ENCODE measurements at places on chromosomes 1 and 21.

GRCh38 chr1:21531241-21531640, 22.0 kb downstream of the ALPL start:
- DNase-seq, result no peak

DNA sequence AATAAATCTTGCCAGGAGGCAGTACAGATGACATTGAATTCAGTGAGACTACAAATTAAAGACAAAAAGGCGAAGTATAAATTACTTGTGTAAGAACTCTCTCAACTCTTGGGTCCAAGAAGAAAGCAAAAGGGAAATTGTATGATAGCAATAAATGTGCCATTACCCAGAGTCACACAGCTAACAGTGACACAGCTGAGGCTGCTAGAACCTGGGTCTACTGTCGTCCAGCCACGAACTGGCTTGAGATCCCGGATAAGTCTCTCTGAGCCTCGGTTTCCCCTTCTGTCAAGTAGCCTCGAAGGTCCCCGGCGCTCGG, 362 bp upstream of the ROR1 start:
- DNase-seq, result no peak

GRCh38 chr1:10591010-10591409, 116.3 kb downstream of the PEX14 start:
- DNase-seq, result no peak

GRCh38 chr1:194698908-194699318, 1512.5 kb upstream of the B3GALT2 start:
- no peak for DNase-seq

DNA sequence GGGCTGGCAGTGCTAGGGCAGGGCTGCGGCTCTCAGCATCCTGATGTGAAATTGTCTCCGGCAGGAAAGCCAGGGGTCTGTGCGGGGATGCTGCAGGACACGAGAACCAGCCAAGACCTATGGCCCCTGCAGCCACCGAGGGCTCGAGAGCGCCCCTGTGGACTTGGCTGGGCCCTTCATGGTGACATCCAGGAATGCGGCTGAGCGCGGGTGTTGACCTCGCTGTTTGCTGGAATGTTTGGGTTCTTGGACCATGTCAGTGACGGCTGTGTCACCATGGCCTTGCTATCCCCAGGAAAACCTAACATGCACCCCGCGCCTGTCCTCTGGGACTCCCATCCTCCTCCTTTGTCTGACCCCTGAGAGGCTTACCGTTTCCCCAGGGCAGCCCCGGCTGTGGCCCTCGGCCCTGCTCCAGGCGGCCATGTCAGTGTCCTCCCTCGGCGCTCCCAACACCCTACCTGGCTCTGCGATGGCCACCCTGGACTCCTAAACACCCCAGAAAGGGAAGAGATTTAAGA, 14.3 kb upstream of the C1orf174 start:
- no peak for DNase-seq

DNA sequence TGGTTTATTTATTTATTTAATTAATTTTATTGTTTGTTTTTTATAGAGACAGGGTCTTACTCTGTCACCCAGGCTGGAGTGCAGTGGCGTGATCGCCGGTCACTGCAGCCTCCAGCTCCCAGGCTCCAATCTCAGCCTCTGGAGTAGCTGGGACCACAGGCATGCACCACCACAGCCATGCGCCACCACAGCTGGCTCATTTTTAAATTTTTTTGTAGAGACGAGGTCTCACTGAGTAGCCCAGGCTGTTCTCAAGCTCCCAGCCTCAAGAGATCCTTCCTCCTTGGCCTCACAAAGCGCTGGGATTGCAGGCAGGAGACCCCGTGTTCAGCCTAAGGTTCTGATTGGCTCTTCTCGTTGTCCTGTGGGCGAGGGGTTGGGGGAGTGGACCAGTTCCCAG, 22.1 kb downstream of the UMODL1 start:
- DNase-seq, result no peak
